Central memory CD8-positive, alpha-beta T cell (primary cell): ENCODE measurements at places on chromosomes 1 and 21.

- no peak for DNase-seq
Observed at GRCh38 chr1:88562991-88563390, 121.1 kb upstream of the PKN2 start.

GRCh38 chr1:91282695-91283420, 121.8 kb downstream of the HFM1 start:
- DNase-seq = no peak

DNA sequence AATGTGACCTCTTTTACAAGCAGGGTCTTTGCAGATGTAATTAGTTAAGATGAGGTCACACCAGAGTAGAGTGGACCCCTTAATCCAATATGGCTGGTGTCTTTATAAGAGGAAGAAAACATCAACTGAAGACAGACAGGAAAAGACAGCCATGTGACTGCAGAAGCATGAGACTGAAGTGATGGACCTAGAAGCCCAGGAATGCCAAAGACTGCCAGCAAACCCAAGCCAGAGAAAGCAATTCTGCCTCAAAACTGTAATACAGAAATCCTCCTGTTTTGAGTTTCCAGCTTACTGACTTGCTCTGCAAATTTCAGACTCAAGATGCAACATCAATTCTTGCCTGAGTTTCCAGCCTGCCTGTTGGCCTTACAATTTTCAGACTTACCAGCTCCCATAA, 17.3 kb downstream of the ENAH start:
- no peak for DNase-seq

DNA sequence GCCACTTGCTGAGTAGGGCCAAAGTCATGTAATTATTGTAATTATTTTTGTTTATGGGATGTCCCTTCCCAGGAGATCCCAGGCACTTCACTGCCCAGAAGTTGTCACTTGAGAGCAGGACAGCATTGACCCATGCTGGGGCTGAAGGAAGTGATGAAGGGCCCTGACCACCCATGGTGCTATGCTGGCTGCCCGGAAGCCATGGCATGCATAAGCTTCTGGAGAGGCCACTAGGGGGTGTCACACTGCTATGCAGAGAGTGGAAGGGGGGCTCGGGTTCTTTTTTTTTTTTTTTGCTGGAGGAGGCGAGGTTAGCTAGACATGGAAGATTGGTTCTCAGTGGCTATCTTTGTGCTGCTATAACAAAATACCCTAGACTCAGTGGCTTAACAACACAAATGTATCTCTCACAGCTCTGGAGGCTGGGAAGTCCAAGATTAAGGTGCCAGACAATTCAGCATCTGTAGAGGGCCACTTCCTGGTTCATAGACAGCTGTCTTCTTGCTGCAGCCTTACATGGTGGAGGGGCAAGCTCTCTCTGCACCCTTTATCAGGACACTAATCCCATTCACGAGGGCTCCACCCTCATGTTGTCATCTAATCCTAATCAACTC, 84.9 kb downstream of the CNIH3 start:
- DNase-seq = no peak

DNA sequence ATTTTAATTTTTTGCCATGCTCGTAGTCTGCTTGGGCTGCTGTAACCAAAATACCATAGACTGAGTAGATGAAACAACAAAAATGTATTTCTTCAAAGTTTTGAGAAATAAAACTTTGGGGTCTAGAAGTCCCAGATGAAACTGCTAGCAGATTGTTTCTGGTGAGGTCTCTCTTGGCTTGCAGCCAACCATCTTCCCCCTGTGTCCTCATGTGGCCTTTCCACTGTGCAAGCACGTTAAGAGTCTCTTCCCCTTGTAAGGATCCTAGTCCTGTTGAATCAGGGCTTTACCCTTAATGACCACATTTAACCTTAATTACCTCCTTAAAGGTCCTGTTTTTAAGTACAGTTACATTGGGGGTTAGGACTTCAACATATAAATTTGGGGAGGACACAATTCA, 86.6 kb downstream of the PTBP2 start:
- no peak for DNase-seq

DNA sequence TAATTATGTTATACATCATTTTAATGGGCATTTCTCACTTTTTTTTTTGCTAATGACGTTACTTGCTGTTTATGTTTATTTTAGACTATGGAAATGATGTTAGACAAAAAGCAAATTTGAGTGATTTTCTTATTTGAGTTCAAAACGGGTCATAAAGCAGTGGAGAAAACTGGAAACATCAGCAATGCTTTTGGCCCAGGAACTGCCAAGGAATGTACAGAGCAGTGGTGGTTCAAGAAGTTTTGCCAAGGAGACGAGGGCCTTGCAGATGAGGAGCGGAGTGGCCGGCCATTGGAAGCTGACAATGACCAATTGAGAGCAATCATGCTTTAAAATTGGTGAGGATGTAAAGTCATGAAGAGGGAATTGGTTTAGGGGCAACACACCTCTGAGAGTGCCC, 32.1 kb upstream of the KCNE2 start:
- DNase-seq = no peak

GRCh38 chr21:43750339-43751033, 25.6 kb downstream of the CSTB start:
- DNase-seq = no peak

DNA sequence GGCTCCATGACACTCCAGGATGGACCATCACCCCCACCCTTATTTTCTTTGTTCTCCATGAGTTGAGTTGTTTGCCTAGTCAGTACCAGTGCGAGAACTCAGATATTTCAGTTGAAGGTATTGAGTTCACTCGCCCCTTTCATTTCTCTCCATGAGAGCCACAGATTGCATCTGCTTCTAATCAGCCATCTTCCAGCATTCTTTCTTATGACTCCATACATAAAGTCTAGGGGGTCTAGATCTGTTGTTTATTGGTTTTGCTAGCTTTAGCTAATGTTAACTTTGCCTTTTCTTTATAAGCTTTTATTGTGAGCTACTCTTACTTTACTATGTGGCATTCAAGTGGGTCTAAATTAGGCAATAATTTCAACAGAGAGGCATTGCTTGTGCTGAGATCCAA, 71.6 kb upstream of the PDC start:
- no peak for DNase-seq

DNA sequence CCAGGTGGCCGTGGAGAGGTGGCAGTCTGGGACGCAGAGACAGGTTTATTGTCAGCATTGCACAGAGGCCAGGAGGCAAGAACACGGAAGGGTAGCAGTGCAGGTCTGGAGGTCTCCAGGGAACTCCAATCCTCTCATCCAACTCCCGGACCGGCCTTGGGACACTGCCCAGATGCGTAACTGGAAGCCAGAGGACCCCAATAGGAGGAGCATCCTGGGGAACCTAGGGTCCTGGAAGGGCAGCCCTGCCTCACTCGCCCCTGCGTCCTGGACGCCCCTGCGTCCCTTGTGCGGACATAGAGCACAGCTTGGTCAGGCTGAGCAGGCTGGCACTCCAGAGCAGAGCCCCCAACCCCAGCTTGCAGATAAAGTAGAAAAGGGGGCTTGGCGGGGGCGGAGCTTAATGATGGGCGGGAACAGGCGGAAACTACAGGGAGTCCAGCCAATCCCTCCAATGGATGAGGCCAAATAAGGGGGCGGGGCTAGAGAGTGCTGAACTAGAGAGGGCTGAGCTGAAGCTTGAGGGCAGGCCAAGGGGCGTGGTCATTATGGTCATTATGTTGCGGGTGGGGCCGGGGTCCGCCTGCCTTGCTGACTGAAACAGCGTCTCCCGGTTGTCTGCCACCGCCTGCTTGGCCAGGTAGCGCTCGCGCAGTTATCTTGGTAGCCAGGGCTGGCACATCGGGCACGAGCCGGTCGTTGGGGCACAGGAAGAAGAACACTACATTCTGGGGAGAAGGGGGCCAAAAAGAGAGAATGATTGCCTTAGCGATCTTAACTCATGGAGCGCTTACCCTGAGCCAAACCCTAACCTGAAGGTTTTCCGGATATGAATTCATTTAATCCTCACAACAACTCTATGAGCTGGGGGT, 3.7 kb upstream of the ARHGEF19 start:
- DNase-seq = no peak

DNA sequence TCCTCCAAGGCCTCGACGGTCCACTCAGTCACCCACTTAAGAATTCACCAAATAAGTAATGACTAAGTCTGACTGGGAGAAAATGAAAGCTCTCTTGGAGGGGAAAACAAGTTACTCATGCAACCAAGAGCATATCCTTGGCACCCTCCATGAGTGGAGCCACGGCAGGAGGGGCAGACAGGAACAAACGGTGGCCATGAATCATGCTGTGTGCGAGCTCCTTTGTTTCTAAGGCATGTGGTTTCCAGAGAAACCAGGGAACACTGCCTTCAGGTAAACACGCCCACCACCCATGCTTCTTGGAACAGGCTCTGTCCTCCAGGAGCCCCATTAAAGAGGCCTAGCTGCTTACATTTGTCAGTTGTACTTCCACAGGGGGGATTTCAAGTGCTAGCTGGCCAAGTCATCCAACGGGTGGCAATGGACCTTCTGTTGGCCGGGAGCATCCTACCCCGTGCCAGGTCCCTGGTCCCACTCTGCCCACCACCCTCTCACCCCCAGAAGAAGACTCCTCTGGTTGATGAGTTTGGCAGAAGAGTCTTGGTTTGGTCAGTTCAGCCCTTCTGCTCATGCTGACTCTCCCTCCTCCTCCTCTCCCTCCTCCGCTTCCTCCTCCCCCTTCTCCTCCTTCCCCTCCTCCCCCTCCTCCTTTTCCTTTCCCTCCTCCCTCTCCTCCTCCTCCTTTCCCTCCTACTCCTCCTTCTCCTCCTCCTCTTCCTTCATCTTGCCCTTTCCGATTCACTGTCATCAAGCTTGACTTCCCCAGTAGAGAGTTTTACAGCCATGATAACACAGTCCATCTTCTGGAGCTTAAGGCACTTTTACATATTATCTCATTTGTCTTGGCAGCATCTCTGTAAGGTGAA, 107.6 kb downstream of the CCDC185 start:
- DNase-seq = no peak

DNA sequence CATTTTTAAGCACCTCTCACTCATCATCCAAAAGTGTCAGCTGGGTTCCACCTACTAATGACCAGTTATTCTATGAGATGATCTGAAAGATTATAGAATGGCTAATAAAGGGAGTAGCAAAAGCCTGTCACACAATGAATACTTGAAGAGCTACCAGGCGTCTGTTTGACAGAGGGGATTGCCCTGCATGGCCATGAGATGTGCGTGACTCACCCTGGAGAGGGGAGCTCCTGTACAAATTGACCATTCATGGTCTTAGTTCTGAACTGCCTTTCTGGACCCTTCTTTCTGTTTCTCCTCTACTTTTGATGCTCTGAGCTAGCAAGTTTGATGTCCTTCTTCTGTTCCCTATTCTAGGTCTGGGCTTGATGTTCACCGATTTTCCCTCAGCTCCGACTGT, 85.2 kb upstream of the ABCD3 start:
- DNase-seq = no peak

GRCh38 chr21:44792702-44793591, 8.7 kb downstream of the UBE2G2 start:
- DNase-seq = peak; percentile 32

- DNase-seq = no peak
Observed at GRCh38 chr1:203405703-203406438, 54.9 kb upstream of the FMOD start.

GRCh38 chr1:26582836-26583460, 53.4 kb downstream of the RPS6KA1 start:
- DNase-seq = no peak

- DNase-seq = no peak
Observed at GRCh38 chr1:41317361-41317760, 43.9 kb upstream of the FOXO6 start.

GRCh38 chr21:39845571-39846130, 21.6 kb upstream of the PCP4 start:
- no peak for DNase-seq
